ENCODE measurements at places on chromosomes 2 and 18.

DNA sequence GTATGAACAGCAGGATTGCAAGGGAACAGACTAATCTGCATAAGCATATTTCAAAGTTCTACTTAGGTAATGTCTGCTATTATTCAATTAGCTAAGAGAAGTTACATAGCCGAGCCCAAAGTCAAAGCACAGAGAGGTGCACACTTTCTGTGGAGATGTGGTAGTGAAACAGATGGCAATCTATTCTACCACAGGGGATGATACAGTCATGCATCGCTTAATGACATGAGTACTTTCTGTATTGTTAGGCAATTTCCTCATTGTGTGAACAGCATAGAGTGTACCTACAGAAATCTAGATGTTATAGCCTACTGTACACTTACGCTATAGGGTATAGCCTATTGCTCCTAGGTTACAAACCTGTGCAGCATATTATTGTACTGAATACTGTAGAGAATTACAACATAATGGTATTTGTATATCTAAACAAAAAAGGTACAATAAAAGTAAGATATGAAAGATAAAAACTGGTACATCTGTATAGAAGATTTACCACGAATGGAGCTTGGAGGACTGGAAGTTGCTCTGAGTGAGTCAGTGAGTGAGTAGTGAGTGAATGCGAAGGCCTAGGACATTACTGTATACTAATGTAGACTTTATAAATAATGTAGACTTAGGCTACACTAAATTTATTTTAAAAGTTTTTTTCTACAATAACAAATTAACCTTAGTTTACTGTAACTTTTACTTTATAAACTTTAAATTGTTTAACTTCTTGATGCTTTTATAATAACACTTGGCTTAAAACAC is 197.6 kb downstream of the MBD5 start:
- no peak for DNase-seq

DNA sequence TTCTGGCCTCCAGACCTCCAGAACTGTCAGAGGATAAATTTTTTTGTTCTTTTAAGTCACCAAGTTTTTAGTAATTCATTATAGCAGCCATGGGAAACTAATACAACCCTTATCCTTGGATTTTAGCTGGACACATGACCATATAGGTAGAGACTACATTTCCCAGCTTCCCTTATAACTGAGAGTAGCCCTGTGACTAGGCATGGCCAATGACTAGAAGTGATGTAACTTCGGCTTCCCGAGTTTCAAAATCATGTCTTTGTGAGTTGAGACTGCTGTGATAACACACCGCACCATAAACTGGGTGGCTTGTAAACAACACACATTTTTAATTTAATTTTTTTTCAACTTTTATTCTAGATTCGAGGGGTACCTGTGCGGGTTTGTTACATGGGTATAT is 134.0 kb upstream of the SERTAD2 start:
- no peak for DNase-seq

- no peak for DNase-seq
These were observed 34.8 kb downstream of the METTL4 start for GRCh38 chr18:2536493-2536892.

DNA sequence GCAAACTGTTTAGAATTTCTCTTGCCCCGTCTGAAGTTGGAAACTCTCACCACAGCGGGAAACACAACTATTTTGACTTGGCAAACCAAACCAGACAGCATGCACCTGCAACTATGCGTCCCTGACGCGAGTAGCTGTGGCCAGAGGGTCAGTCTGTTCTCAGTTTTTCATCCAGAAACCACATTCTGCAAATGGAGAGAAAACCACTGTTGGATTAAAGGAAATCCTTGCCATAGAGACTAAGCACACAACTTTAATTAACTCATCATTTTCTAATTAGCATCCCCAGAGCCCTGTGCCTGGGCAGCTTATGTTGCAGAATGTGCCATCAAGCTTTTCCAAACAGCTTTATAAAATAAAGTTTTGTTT is 415.7 kb upstream of the TCF4 start:
- no peak for DNase-seq

DNA sequence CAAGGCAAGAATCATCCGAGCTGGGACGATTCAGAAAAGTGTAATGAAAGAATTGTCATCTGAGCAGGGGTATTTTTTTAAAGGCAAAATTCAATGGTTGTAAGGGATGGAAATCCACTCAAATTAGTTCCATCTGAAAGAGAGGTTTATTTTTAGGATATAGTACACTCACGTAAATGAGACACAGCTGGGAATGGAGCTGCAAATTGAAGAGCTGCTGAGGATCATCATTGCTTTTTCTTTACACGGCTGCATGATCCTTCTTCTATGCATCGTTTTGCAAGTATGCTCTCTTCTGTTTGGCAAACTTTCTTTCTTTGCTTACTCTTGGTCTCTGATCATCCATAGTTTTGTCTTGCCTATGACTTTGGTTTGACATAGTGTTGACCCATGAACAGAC is 27.4 kb upstream of the CUL3 start:
- DNase-seq: no peak

DNA sequence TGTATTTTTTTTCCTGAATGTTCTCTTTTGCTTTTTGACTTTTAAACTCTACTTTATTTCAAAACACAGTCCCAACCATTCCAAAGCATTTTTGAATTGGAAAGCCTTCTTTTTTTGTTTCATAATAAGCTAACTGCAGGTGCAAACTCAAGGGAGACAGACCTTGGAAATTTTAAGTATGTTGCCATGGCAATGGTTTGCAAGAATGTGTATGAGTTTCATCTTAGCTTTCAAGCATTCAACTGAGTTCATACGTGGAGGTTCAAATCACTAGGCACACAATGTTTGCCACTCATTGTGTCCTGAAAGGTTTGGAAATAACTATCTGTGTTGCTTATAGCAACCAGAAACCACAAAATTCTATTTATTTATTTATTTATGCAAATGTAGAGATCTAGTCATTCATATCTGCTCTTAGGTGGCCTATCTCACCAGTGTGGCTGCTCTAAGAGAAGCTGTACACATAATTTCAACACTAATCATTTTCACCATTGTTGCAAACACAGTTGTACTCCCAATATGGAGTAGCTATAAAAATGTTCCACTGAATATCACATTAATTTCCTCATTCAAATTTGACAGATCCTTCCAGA is 805.7 kb upstream of the FSHR start:
- DNase-seq: no peak

DNA sequence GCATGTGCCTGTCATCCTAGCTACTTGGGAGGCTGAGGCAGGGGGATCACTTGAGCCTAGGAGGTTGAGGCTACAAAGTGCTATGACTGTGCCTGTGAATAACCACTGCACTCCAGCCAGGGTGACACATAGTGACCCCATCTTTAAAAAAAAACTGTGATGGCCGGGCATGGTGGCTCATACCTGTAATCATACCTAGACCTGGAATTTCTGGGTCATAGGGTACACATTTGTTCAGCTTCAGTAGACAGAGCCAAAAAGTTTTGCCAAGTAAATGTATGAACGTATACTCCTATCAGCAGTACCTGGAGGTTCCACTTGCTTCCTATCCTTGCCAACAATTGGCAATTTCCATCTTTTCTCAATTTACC is 6.4 kb upstream of the IGFBP2 start:
- no peak for DNase-seq

DNA sequence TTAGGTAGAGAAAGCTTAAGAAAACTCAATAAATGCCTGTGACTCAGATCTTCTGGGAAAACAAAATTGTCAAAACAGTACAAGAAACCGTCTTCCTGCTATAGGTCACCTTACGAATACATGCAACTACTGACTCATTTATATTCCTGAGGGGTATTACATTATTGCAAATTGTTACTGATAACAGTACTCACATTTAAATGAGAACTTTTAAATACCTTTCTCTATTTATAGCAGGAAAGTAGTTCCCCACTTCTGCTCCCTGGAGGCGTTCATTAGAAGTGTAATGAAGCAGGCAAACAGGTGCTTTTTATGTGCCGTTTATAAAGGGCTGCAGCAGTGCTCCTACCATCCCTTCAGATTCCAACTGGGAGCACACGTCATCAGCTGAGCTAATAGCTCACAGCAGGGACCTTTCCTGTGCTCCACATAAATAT is 65.1 kb upstream of the RPRM start:
- DNase-seq: peak; percentile 41

GRCh38 chr2:177403838-177404237 is 11.3 kb downstream of the AGPS start:
- no peak for DNase-seq

- no peak for DNase-seq
These were observed 126.5 kb downstream of the GPR39 start for GRCh38 chr2:132542953-132543569.

DNA sequence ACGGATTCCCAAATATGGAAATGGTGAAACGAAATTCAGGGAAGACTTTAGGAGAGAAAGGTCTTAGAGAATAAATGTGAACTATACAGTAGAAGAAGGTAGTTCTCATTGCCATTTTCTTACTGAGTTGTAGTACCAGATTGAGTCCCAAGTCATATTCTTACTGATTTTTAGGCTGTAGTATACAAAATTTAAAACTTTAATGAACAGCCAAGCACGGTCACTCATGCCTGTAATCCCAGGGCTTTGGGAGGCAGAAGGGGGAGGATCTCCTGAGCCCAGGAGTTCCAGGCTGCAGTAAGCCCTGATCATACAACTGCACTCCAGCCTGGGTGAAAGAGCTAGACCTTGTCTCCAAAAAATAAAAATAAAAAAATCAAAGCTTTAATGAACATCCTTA is 2.2 kb downstream of the SCRN3 start:
- DNase-seq: no peak
